ENCODE measurements at places on chromosomes 13 and 19.

- no peak for DNase-seq
These were observed 7.2 kb upstream of the STARD13 start for GRCh38 chr13:33292712-33293111.

GRCh38 chr19:55495646-55496349 is 7.6 kb downstream of the SSC5D start:
- DNase-seq = no peak

DNA sequence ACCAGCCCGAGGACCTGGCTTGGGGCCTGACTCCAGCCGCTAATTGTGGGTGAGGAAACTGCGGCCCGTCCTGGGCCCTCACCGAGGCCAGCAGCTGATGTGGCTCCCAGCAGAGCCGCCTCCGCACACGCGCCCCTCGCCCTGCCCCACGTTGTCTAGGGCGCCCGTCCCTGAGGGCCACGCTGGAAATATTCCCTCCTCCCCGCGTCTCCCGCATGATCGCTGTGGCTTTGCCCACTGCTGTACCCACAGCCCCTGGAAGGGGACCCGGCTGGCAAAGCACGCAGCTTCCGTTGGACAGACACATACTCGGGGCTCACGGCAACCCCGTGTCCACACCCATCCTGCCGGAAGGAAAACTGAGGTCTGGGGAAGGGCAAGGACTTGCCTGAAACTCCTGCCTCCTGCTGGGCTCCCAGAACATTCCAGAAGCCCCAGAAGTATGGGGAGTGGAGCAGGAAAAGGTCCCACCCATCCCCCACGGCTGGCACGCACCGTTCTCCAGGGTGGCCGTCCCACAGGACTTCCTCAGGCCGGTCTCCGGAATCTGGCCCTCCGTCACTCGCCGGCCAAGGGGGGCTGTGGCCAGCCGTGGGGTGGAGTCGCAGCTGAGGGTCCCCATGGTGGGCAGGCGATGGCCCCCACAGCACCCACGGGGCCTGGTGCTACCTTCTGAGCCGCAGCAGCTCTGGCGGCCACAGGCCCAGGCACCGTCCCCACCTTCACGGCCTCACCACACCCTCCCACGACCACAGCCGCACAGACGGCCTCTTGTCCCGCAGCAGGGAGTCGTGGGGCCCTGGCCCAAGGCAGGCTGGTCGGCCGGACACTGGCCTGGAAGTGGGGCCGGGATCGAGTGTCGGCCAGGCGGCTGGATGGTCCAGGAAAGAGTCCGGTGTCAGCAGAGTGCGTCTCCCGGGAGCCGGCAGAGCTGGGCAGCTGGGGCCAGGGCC is 13.6 kb upstream of the SHC2 start:
- no peak for DNase-seq

- DNase-seq = no peak
These were observed 138.2 kb downstream of the KCNRG start for GRCh38 chr13:50153401-50153800.

DNA sequence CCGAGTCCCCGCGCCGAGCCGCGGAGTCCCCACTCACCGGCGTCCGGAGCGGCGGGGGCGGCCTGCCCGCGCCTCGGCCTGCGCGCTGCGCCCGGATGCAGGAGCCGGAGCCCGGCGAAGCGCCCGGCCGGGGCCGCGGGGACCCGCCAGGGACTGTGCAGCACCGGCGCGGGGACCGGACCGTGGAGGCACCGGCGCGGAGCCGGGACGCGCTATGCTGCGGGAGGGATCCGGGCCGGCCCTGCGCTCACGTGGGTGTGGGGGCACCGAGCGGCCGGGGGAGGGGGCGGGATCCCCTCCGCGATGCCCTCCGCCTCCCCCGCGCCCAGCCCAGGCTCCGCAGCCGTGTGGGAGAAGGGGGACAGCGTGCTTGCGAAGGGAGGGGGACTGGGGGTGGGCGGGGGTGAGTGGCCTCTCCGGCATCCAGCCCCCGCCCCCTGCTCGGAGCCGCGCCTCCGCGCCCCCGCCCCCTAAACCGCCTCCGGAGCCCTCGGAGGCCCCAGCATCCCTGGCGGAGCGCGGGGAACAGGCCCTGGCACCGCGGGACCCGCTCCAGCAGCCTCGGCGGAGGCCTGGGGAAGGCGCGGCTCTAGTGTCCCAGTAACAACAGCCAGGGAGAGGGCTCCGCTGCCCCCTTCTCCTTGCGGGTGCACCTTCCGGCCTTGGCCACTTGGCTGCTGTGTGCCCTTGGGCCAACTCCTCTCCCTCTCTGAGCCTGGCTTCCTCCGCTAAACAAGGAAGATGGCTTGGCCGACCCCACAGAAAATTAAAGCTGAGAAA is at the start of gene SLC1A6:
TSS of gene SLC1A6 (minus strand) at position 389 of the 780 bp plus-strand sequence. CDS start 6,954 bp downstream, outside the sequence.
- no peak for DNase-seq

DNA sequence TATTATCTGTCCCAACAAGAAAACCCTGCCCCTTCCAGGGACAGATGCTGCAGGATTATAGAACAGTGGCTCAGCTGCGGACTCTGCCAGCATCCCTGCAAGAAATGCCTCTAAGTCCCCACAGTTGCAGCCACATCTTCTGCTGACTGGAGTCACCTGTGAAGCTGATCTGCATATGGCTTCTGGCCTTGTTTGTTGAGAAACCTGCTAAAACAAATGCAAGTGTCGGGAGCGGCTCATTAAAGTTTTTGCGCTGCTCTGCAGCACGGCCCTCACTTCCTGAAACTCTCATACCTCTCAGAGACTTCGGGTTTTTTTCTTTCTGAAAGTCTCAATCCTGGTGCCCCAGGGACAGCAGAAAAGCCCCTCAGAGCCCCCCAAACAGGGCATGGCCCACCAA is 725.0 kb downstream of the UQCRFS1 start:
- no peak for DNase-seq

GRCh38 chr13:76720821-76721220 is 165.4 kb downstream of the KCTD12 start:
- no peak for DNase-seq
